Activated T-cell treated with anti-CD3 and anti-CD28 coated beads for 48 hours (primary cell): ENCODE measurements at places on chromosomes 11 and 22.

GRCh38 chr22:34236527-34236926 lies 316.3 kb upstream of the LARGE1 start:
- DNase-seq, result no peak

DNA sequence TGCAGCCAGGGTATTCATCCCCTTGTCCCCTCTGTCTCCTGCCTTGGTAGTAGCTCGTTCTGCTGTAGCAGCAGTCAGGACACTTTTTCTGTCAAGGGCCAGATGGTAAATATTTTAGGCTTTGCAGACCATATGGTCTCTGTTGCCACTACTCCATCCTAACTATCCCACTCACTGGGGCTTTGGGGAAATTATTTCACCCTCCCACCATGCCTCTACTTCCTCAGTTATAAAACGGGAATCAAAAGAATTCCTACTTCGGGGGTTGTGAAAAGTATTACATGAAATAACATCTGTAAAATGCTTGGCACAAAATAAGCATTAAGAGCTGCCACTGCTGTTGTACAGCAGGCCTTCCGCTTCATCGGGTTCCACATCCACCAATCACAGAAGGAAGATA lies 89.9 kb upstream of the LDLRAD3 start:
- DNase-seq, result no peak

DNA sequence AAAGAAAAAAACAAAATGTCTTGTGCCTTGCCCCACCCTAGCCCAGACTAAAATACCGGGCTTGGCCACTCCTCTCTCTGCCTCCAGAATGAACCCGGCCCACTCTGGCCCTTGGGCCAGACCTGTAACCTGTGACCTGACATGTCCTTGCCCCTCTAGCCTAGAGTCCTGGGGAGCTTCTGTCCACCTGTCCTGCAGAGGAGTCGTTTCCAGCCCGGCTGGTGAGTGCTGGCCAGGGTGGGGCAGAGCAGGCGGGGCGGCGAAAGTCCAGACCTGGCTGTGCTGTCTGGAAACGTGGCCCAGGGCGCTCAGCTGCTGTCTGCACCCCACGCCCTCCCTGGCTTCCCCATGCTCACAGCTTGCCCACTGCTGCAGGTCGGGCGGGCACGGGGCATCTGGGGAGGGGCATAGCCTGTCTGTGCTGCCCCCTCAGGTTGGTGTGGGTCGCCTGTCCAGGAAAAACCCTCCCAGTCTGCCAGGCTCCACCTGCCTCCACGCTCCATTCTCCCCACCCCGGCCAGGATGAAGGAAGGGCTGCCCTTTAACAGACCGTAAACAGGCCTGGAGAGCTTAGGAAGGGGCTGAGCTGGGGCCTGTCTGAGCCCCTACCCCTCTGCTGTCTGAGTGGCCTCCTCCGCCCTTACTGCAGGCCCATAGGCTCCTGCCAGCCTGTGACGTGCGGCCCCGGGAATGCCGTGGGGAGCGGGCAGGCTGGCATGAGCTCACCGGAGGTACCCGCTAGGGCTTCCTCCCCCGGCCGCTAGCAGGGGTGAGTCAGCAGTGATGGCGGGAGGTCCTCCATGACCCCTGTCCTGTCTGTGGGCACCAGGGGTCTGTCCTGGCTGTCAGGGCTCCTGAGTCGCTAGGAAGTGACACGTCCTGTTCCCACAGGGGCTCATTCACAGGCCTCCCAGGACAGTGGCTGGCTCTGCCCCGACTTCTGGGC lies 1.9 kb downstream of the CD151 start:
- no peak for DNase-seq

DNA sequence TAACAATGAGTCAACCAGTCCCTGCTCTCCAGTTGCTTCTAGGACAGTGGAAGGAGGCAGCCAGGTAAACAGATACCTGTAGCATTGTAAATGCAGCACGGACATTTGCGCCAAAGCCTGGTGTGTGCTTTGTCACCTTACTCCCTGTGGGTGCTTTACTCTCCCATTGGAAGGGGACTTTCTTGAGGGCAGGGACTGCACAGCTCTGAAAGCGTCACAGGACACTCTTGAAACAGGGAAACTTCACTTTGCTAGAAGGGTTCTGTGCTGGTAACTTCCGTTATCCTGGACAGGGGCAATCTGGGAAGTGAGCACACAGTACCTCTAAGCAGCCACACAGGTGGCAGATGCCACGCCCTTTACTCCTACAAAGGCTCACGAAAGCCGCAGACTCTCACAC lies 99.8 kb downstream of the MYO18B start:
- no peak for DNase-seq

GRCh38 chr11:41273908-41274307 lies 185.5 kb downstream of the LRRC4C start:
- DNase-seq, result no peak
